ENCODE measurements at places on chromosomes 4 and X.
A peak's percentile ranks its signal among the peaks of the same experiment; 100 is the strongest.

GRCh38 chrX:734362-734761, 103.8 kb downstream of the SHOX start:
- H3K4me1 ChIP-seq = no peaks in the 10 kb centered on the region
- H3K36me3 ChIP-seq = no peaks in the 10 kb centered on the region
- no peak overlapping the region for H3K4me3 ChIP-seq
- DNase-seq = no peak

GRCh38 chrX:53237056-53237455, 12.0 kb upstream of the KDM5C start:
- no peaks in the 10 kb centered on the region for H3K27me3 ChIP-seq
- no peaks in the 10 kb centered on the region for H3K36me3 ChIP-seq
- no peak for DNase-seq
- H3K27ac ChIP-seq = no peak overlapping the region

GRCh38 chr4:8580321-8581093, at the start of gene GPR78:
TSS of gene GPR78 (plus strand) at chr4:8580392. CDS start at chr4:8580983, 591 bp downstream.
- peak; percentile 92 for DNase-seq
- peaks cover 10% of the 10 kb centered on the region for H3K4me1 ChIP-seq
- no peak within 1 kb of the TSS for H3K27ac ChIP-seq
- H3K4me3 ChIP-seq = no peak within 1 kb of the TSS
- no peaks in the 10 kb centered on the region for H3K36me3 ChIP-seq

DNA sequence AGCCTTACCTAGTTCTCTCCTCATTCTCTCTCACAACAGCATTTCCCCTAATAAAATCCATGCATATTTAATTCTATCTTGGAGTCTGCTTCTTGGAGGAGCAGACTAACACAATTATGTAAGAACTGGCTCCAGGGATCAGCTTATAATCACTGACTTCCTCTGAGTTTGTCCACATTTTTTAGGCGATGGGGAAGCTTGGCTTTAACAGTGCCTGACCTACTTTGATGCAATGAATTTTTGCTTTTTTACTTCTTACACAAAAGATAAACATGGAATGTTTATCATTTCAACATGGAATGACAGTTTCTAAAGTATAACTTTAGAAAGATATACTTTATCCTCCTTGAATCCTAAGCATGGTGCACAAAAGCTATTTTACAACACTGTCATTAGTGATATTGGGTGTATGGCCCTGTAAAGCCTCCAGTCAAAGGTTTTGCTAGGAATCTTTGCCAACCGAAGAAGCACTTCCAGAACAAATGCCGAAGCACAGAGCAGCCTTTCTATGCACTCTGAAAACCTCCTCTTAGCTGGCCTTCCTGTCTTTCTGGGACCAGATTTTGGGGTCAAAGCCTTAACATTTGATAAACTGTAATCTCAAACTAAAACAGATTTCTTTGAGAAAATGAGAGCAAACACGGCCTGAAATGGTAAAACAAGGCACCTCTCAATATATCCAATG, 736 bp downstream of the BDH2 start:
- H3K27ac ChIP-seq = no peak overlapping the region
- no peaks in the 10 kb centered on the region for H3K27me3 ChIP-seq
- no peak for DNase-seq
- peak overlapping the region; percentile 62 for H3K4me3 ChIP-seq
- H3K36me3 ChIP-seq = peaks cover 22% of the 10 kb centered on the region

DNA sequence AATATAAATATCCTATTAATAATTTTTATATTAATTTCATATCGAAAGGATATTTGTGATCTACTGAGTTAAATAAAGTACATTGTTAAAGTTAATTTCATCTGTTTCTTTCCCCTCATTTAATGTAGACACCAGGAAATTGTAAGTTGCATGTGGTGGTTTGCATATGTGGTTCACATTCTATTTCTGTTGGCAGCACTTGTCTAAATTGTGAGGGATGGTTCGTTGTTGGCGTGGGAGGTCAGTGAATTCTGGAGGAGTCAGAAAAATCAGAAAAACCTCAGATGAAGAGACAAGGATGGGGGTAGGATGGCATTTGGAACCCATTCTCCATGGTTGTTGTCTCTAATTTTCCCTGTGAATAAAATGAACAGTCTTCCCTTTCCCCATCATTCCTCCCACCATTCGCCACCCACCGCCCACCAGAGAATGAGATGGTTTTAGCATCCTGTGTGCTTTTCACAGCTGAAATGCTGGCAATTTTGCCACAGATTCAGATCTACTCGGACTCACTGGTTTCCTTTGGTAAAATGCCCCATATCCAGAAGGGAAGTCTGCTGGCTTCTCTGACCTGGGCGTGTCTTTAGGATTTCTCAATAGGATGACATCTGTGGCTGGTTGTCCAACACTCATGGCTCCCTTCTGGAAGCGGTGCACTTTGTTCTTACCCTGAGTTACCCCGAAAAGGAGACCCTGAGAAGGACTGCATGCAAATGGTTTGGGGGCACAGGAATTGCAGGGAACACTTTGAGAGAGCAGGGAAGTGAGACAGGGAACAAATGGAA, 52.3 kb downstream of the LGI2 start:
- DNase-seq = no peak
- H3K27ac ChIP-seq = no peak overlapping the region
- H3K4me1 ChIP-seq = no peaks in the 10 kb centered on the region
- H3K4me3 ChIP-seq = no peak overlapping the region

DNA sequence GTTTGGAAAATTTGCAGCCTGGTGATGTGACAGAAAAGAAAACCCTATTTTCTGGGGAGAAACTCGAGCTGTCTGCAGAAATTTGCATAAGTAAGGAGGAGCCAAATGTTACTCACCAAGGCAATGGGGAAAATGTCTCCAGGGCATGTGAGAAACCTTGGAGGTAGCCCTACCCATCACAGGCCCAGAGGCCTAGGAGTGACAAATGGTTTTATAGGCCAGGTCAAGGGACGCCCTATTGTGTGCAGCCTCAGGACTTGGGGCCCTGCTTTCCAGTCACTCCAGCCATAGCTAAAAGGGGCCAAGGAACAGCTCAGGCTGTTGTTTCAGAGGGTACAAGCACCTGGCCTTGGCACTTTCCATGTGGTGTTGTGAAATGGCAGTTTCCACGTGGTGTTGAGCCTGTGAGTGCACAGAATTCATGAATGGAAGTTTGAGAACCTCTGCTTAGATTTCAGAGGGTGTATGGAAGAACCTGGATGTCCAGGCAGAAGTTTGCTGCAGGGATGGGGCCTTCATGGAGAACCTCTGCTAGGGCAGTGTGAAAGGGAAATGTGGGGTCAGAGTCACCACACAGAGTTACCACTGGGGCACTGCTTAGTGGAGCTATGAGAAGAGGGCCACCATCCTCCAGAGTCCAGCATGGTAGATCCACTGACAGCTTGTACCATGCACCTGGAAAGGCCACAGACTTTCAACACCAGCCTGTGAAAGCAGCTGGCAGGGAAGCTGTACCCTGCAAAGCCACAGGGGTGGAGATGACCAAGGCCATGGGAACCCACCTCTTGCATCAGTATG, 637.6 kb upstream of the EPHA5 start:
- no peaks in the 10 kb centered on the region for H3K4me1 ChIP-seq
- DNase-seq = no peak
- no peak overlapping the region for H3K27ac ChIP-seq
- H3K4me3 ChIP-seq = no peak overlapping the region
- H3K36me3 ChIP-seq = no peaks in the 10 kb centered on the region

DNA sequence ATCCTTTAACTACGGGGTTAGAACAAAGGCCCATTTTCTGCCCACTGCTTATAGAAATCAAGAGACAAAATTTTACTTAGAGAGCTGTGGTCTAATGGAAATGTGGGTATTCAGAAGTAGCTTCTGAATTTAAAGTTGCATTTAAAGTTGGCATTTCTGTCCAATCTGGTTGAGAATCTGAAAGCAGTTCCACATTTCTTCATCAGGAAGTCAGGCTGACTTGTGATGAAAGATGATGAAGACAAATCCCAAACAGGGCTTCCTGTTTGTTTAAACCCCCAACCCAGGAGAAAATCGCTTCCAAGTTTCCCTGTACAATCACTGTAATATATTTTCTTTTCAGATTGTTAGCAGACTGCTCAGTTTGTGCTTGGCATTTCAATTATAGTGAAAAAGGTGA, 345.3 kb downstream of the SPRY1 start:
- no peaks in the 10 kb centered on the region for H3K27me3 ChIP-seq
- peaks cover 4% of the 10 kb centered on the region for H3K4me1 ChIP-seq
- H3K27ac ChIP-seq = no peak overlapping the region
- no peak for DNase-seq

DNA sequence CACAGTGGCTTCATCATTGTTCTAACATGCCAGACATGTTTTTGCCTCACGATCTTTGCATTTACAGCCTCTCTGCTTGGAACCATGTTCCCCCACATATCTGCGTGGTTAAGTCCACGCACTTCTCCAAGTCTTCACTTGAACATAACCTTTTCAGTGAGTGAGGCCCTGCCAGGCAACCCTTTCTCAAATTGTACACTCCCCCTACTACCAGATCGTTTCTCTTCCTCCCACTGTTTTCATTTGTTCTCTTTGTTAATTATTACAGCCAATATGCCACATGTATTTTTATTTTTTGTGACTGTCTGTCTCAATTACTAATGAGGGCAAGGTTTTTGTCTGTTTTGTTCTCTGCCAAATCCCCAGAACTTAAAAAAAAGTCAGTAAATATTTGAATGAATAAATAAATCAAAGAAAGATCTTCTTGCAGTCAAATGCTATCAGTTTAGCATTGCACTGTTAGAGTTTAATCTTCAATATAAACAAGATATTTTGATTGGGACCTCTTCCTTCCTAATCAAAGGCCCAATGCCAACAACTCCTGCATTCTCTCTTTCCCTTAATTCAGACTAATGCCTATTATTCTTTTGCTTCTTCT, 18.2 kb downstream of the CTSO start:
- H3K4me3 ChIP-seq = no peak overlapping the region
- no peak for DNase-seq
- H3K4me1 ChIP-seq = no peaks in the 10 kb centered on the region

DNA sequence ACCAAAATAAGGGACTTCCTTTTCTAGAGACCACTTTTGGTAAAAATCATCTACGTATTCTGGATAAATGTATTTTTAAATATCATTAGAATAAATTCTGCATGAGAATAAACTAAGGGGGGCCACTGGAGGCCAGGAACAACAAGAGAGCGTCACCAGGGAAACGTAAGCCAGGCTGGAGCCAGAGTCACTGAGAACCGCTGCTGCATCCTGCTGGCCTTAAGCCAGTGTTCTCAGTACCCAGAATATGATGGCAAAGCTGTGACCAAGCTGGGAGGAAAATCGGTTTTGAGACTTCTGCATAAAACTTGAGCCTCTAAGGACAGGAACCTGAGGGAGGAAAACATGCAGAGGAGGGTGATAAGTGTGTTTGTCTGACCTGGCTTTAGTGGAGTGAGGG, 63.0 kb upstream of the FAM9A start:
- H3K27me3 ChIP-seq = no peaks in the 10 kb centered on the region
- H3K4me1 ChIP-seq = no peaks in the 10 kb centered on the region
- H3K27ac ChIP-seq = no peak overlapping the region
- no peaks in the 10 kb centered on the region for H3K36me3 ChIP-seq
- no peak for DNase-seq
